ENCODE measurements at places on chromosomes 4 and X.

GRCh38 chr4:152456609-152457008 is 79.3 kb downstream of the FBXW7 start:
- DNase-seq: no peak

- no peak for DNase-seq
These were observed 616.8 kb downstream of the BCOR start for GRCh38 chrX:39480963-39481362.

- no peak for DNase-seq
These were observed 62.0 kb downstream of the AWAT2 start for GRCh38 chrX:69987691-69988090.

DNA sequence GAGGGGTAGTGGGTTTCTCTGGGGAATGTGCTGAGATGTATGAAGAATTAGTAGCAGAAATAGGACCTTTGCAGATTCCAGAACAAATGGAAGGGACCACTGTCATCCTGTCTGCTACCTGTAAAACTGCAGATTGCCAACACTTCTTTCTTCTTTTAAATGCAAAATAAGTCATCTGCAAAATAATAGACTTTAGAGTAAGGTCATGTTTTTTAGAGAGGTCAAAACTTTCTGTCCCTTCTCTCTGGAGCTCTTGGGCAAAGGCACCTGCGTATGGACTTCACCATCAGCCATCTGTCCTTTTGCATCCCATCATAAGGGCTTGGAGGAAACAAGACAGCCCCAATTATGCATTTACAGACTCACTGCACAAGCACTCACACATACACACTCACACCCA is 121.1 kb upstream of the PPARGC1A start:
- DNase-seq: no peak

DNA sequence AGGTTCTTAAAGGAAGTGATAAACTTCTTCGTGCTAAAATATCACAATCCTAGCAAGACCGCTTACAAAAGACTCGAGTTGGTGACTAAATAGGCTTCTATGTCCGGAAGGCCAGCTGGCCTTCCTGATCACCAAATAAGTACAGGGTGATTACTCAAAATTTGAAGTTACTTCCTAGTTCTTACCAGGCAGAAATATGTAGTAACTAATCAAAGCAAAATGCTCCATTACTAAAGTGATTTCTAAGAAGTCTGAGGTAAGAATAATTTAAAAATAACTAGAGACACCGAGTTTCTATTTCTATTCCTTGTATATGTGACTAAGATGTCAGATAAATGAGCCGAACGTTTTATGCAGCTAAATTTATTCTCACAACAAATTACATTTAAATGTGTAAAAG is 62.2 kb downstream of the NSUN7 start:
- no peak for DNase-seq

- no peak for DNase-seq
These were observed 38.9 kb downstream of the TRIML1 start for GRCh38 chr4:188177997-188178675.

DNA sequence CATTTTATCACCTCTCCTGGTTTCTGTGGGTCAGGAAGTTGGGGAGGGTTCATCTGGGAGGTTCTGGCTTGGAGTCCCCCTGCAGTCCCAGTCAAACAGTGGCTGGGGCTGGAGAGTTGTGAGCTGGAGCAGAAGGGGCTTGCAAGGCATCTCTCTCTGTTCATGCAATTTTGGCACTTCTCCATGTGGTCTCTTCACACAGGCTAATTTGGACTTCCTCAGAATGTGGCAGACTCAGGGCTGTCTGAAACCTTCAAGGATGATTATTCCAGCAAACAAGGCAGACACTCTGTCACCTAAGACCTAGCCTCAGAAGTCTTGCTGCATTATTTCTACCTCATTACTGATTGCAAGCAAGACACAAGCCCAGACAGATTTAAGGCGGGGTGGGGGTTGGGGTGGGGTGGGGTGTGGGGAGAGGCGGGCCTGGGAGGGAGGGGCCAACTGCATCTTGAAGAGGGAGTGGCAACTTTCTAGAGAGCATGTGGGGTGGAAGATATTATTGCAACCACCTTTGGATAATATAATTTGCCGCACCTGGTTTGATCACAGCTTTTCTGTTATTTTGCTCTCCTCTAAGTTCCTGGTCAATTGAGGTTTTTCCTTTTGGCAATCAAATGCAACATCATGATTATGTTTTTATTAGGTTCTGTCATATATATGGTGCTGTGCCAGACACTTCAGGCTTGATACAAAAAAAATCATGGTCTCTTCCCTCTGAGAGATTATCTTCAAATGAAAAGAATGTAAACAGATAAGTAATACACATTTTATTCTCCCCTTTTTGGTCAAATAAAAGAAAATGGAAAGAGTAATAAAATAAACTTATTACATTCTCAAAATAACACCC is 799.5 kb downstream of the RPA4 start:
- no peak for DNase-seq

DNA sequence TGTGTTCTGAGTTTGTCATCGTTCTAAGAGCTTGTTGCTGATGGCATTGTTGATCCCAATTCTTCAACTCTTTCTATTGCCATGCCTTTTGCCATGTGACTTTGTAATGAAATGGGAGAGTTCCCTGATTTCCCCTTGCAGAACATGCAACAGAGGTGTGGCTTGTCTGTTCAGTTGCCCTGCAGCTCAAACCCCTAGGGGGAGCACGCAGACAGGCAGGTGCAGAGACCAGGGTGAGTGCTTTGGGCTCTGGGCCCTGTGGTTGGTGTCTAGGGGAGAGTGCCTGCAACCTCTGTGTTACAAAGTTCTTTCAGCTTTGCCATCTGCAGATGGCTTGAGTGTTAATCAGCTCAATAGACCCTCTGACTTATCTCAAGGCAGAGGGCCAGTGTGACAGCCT is 332.7 kb downstream of the MID1IP1 start:
- no peak for DNase-seq

DNA sequence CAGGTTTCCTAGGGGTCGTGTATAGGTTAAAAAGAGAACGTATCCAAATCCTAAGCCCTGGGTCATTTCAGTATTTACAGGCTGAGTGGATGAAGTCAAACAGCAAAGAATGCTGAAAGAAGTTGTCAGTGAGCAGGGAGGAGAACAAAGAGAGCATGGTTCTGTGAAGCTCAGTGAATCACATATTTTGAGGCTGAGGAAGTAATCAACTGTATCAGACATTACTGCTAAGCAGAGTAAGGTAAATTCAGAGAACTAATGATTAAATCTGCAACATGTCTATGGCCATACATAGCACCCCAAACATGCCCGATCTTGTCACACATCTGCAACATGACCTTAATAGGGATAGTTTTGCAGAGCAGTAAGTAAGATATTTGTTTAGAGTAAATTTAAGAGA is 1130.3 kb downstream of the RAPGEF2 start:
- no peak for DNase-seq

DNA sequence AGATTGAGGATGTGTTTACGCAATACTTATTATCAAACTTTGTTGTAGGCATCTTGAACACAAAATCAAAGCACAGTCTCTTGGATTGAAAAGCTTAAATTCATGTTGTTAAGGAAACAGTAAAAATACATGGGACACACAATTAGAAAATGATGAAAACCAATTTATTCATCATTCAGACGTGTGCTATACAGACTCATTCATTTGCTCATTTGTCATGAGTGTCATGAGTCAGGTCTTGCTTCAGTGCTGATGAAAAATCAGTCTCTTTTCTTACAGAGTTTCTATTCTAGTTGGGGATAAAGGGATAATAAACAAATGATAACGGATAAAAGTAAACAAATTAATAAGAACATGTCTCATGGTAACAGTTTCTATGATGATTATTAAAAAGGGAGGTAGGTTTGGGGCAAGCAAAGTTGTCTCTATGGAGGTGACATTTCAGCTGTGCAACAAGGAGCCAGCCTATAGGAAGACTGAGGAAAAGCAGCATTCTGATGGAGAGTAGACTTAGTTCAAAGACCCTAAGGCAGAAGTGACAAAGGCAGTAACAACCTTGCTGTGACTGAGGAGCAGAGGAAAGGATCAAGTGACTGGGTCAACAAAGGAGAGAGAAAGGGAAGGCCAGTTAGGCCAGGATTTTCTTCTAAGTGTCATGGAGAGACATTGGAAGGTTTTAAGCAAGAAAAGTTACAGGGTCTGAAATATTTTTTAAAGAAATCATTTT is 224.0 kb upstream of the HHIP start:
- no peak for DNase-seq

GRCh38 chrX:38882894-38883626 is 81.8 kb downstream of the MID1IP1 start:
- DNase-seq: no peak

DNA sequence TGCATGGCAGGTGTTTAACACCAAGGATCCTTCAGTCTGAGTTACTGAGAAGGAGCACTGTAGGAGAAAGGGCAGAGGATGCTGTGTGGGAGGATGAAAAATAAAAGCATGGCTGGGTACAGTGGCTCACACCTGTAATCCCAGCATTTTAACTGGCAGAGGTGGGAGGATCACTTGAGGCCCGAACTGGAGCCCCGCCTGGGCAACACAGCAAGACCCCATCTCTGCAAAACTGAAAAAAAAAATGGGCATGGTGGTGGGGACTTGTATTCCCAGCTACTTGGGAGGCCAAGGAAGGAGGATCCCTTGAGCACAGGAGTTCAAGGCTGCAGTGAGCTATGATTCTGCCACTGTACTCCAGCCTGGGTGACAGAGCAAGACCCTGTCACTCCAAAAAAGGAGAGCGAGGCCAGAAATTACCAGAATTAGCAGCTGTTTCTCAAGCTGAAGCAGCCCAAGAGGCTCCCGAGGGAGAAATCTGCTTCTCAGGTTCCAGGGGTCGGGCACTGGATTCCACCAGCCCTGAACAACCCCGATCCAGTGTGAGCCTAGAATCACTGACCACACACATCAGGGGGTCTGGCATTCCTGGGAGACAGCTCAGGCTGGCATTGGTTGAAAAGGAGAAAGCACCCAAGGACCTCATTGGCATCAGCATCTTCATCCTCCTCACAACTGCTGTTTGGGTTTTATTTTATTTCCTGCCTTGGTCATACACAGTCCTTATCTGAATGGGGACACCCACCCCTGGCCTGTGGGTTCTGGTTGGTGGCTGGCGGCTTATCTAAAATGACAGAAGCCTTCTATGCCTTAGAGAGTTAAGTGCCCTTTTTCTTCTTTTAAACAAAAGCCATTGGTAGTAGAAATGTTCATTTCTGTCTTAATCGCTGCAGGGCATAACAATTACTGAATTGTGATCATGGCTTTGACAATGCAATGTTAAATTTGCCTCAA is 66.3 kb upstream of the TRIM2 start:
- DNase-seq: no peak

DNA sequence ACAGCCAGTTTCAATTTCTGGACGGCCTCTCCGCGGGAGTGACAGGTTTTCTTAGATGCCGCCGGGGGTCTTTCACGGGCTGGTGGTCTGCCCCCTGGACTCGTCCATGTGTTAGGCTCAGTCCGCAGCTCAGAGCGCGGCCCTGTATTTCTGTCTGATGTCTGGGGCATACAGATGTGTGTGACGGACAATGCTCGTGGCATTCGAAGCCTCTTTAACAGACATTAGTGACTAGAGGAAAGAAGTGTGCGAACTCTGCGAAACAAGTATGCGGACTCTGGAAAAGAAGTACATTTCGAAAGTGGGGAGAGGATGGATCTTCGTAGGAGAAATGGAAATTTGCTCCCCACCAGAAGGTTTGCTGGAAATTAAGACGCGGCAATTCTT is 793 bp upstream of the DCUN1D4 start:
- DNase-seq: peak; percentile 20

DNA sequence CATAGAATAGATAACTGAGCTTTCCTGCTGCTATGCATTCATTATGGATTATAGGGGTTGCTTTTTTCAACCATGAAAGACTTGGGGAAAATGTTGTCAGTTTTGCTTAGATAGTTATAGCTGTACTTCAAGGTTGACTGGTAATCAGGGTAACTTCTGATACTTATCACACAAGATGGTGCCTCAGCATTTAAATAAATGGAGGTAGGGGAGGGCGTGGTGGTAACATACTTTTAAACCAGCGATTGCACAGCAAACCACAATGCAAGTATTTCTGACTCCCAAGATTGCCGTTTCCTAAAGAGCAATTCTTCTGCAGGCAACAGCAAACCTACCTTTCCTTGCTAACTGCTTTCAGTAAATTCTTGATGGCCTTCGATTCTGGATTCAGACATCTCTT is 1.3 kb downstream of the CXCL10 start:
- DNase-seq: no peak

DNA sequence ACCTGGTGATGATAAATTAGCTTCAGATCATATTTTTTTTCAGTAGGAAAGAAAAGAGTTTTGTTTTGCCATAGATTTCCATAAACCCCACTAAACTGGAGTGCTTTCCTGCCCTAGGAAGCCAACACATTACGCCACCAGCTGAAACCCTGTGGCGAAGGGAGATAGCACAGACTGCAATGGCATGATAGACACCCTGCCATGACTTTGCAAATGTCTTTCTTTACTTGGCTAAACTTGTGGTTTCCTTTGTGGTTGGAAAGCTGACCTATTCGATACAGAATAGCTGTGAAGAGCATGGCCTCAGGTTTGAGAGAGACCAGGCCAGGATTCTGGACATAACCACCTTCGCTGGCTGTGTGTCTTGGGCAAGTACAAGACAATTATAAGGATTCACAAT is 19.1 kb downstream of the MFAP3L start:
- DNase-seq: no peak

DNA sequence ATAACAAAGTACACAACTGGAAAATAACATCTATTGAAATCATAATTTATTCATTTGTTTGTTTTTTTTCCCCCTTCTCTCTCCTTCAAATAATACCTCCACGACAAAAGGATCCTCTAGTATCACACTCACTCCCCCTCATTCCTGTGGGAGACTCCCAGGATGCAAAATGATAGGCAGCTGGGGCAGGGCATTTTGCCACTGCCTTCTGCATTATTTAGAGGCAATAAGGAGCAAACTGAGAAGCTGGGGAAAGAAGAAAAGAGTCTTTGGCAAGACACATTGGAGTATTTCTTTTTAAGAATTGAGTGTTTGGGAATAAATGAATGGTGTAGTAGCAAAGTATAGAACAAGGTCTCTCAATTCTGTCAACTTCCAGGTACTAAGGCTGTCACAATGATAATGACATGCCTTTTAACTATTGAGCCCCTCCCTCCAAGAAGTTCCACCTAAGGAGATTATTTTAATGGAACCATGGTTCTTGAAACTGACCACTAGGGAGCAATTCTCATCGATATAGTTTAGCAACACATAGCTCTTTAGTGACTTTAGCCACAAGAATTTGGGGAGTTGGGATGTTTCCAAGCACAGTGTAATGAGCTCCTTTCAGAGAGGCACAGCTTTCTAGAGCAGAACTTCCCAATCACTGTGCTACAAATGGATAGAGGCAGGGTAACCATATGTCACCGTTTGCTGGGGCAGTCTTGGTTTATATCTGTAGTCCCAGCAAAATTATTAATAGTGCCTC is 303.3 kb downstream of the FRMPD4 start:
- no peak for DNase-seq

- no peak for DNase-seq
These were observed 27.6 kb downstream of the NYX start for GRCh38 chrX:41474726-41475100.

DNA sequence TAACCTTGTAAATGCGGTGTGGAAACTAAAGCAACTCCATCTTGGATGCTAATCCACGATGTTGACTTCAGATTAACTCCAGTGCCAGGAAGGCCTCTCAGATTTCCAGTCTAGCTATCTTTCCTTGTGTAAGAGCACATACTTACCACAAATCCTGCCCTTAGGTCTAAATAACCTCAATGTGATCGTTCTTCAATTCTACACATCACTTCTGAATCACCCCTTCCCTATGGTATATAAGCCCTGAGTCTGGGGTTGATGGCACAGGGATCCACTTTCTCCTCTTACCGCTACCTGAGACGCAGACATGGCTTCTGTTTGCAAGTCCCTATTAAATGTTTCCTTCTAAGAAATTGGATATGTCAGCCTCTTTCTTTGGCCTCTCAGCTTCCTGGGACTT is 17.5 kb upstream of the ZNF41 start:
- DNase-seq: no peak
